ENCODE measurements at places on chromosomes 7 and 10.

- no peak for DNase-seq
Measured at GRCh38 chr10:110646417-110647135, 2.4 kb downstream of the RBM20 start.

- DNase-seq = no peak
Measured at GRCh38 chr7:129213828-129214227, 11.0 kb upstream of the AHCYL2 start.

GRCh38 chr7:77351539-77352004 is 64.6 kb downstream of the GSAP start:
- no peak for DNase-seq

GRCh38 chr10:74589226-74589673 is 237.2 kb upstream of the KAT6B start:
- peak; percentile 84 for DNase-seq

DNA sequence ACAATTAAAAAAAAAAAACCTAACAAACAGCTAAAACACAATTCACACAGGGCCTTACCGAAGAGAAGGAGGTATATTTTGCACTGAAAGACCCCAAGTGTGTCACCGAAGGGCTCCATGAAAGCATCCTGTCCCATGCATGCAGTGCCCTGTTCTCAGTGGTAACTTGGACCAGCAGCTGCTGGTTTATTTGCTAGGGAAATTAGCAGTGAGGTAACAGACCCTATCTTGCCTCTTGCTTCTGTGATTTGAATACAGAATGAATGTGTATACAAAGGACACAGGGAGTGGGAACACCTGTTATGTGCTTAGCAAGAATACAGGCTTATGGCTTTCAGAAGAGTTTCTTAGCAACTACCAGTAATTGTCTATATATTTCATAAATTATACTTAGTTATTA is at the start of gene HEPACAM2:
Gene HEPACAM2 (minus strand): TSS at position 160 of the 400 bp plus-strand sequence.
- no peak for DNase-seq

Measured in right hindlimb (tissue), 1 donor.